ENCODE measurements at places on chromosomes 5 and 9.

DNA sequence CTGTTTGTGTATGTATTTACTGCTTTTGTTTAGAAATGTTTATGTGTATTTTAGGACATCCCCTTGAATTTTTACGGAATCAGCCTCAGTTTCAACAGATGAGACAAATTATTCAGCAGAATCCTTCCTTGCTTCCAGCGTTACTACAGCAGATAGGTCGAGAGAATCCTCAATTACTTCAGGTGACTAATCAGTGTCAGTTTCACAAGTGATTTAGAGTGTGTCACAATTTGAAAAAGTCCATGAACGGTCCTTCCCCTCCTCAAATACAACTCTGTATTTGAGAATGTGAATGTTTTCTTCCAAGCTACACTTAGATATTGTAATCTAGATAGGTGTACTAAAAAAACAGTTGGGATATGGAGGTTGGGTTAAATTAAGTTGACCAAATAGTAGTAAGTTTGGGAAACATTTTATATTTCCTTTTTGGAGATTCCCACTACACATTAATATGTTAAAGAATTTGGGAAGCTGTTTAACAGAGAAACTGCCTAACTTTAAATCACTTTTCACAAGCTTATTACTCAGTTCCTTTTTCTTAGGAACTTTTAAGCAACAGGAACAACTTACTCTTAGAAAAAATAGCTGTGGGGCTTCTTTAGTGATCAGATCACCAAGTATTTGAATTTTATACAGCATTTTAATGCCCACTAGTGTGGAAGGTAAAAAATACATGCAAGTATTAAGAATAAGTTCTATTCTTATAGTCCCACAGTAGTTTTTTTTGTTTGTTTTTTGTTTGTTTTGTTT, 40.9 kb downstream of the RAD23B start:
- DNase-seq: no peak

DNA sequence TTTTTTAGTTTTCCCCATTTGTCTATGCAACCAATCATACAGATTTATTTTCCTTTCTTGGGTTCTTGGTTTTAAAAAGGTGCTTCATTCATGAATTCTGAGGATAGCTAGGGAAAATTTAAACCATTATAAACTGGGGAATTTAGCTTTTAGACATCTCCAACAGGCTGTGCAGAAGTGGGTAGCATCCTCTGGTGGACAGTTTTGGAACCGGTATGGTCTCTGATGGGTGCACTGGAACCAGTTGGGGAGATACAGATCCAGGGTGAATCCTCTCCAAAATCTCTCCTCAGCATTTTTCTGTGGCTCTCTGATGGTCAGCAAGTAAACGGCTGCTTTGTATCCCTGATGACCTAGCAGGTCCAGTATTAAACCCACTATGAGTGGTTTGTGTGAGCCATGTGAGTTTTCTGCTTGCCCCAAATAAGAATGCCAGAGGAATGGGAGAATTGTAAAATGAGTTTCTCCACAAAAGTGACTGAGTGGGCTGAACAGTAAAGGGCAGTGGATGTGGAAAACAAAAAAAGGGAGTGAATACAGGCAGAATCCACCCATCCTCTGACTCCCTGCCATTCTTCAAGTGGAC, 9.1 kb upstream of the DNAJC25 start:
- no peak for DNase-seq

- no peak for DNase-seq
Measured at GRCh38 chr5:181164076-181164952, 16.9 kb downstream of the OR2V2 start.

- no peak for DNase-seq
Measured at GRCh38 chr9:76401580-76402354, 7.5 kb upstream of the RFK start.

DNA sequence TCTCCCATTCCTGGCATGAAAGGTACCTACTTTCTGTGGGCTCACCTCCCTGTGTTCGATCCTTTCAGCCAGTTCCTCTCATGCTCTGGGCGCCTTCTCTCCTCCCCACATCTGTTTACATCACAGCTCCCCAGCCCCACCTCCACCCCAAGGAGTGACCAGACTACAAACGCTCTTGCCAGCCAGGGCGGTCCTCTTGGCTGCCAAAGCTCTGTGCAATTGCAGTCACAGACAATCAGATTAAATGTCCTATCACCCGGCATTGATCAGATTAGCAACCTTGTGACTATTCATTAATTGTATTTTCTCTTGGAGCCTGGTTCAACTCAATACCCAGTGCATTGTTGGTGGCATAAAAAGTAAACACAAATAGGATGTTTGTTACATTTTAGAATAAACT, 211.2 kb upstream of the TBCA start:
- DNase-seq: no peak

GRCh38 chr5:67814569-67815311, 400.8 kb upstream of the PIK3R1 start:
- no peak for DNase-seq

DNA sequence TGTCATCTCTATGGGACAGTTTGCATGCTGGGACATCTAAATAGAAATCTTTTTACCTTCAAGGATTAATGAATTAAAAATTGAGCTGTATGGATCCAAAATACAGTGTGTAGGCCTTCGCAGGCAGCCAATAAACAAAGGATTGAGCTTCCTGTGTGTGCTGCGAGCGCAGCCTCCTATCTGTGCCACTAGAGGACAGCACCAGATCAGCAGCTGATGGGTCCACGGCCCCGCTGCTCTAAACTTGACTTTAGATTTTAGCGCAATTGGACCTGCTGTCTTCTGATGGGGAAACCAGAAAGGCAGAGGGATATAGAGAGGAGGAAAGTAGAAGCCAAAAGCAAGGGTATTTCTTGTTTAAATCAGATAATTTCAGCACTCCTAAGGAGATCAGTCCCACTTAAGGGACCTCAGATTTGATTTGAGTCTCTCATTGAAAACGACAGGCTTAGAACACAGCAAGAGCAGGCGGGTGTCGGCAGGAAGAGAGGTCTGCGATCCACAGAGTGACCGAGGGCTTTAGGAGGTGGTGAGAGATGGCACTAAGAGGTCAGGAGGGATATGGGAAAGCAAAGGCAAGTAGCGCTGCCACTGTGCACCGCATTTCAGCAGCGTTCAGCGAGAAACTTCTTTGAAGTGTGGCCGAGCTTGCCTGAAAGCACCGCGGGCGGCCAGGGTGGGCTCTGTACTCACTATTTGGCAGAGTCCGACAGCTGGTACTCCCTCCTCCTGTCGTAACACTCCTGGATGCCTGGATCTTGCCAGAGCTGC, 214.3 kb downstream of the GNA14 start:
- peak; percentile 44 for DNase-seq

DNA sequence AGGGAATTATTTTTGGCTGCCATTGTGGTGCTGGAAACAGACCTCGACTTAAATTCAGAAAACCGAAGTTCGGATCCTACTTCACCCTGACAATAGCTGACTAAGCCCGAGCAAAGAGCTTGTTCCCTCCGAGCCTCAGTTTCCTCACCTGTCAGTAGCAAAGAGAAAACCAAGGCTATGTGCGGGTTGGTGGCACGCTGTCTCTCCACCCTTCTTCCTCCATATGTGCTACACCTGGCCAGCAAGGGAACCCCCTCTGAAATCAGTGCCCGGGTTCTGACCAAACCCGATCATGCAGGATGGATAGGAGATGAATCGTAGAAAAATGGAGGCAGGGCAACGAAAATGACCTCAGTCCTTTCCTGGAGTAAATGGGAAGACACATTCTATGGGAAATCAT, 16.7 kb upstream of the MSX2 start:
- DNase-seq: no peak

- DNase-seq: no peak
Measured at GRCh38 chr9:38652044-38652443, 31.6 kb upstream of the ANKRD18A start.

DNA sequence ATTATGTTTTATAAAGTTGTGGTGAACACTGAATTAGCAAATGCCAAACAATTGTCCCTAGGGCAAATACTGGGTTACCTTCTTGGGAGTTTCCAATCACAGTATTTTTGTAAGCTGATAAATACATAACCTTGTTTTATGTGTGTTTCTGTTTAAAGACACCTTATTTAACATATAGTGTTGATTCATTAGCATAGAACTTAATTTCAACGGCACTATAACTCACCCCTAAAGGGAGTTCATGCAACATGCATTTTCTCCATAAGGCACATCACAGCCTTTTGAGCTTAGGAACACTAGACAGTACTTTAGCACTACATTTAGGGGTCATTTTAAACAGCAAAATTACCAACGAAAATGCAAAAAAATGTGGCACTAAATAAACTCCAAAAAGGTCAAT, 74.2 kb upstream of the TYRP1 start:
- DNase-seq: no peak

GRCh38 chr9:81629440-81629839, 59.9 kb downstream of the TLE1 start:
- DNase-seq: no peak

DNA sequence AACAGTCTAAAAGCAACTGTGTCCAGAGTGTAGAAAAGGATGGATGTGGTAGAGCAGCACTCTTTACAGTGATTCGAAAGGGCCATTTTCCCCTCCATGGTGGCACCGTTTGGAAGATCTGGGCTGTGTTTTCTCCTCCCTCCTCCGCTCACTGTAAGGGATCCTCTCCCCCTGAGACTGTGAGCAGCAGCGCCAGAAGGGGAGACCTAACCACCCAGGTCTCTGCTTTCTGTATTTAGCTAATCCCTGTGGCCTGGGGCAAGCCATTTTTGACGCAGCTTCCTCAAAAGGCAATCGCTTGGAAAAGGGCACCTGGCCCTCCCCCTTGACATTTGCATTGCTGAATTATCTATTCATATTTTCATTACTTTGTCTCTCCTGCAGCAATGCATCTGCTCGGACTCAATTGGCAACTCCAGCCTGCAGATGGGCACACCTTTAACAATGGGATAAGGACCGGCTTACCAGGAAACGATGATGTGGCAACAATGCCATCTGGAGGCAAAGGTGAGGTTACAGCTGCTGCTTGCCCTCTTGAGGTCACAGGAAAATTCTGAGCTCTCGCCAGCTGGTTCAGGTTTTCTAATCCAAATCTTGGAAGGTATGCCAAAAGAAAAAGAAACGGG, 244.3 kb upstream of the WWC1 start:
- no peak for DNase-seq

- DNase-seq: no peak
Measured at GRCh38 chr5:153352685-153353219, 137.7 kb upstream of the GRIA1 start.

DNA sequence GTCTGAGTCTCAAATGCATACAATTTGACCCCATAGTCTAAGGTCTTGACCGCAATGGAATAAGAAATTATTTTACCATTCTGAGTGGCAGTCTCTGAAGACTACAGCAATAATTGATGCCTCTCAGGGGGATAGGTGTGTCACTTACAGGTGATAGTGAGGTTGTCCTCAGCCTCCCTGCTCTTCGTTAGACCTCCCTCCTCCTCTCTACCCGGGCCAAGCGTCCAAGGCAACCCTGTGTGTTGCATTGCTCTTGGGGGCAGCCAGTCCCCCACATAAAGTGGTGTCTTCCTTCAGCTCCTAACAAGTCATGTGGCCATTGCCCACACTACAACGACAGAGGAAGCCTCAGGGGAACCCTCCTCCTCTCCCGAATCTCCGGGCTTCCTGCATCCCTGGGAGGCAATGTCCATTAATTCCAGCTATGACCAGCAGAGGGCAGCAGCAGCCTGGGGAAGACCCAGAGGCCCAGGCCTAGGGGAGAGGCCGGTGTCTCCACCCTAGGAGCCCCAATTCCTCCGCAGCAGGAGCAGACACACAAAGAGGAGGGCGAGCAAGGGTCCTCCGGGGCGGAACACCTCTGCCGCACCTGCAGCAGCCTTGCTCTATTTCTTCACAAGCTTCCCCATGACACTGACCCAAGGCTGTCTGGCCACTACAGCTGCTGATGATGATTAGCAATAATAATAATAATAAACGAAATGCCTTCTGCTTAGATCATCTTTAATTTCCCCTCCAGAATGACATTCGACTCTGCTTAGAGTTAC, 134.8 kb downstream of the KCNIP1 start:
- DNase-seq: no peak

GRCh38 chr9:97561501-97561900, 60.0 kb downstream of the TMOD1 start:
- no peak for DNase-seq

DNA sequence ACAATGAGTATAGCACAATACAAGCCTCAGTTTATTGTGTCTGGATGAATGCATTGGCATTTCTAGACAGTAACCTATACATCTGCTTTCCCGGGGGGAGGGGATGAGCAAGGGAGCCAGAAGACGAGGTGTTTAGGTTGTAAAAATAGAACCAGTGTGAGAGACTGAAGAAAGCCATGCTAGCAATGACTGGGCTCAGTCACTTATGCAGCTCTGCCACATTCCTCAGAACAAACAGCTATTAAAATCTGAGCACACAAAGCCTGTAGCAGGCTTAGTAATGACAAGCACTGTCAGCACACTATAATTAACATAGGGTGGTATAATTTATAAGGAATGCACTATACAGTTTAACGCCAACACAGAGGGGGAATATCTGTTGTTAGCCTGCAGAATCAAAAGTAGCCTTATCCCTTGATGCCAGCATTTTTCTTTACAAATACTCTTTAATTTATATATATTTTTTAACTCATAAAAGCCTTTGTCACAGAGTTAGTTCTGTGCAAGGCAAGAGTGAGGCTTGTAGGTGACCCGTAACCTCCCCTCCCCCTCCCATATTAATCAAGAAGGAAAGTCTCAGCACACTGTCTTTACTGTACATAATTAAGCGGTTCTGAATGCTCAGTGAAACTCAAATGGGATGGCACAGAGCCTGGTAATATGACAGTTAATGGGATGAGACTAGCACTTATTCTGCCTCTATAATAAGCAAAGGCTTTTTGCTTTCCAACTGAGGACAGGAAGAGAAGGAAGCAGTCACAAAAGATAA, 295.4 kb downstream of the CSNK1G3 start:
- DNase-seq: peak; percentile 73

GRCh38 chr9:126261584-126262356, 64.9 kb upstream of the MVB12B start:
- no peak for DNase-seq

DNA sequence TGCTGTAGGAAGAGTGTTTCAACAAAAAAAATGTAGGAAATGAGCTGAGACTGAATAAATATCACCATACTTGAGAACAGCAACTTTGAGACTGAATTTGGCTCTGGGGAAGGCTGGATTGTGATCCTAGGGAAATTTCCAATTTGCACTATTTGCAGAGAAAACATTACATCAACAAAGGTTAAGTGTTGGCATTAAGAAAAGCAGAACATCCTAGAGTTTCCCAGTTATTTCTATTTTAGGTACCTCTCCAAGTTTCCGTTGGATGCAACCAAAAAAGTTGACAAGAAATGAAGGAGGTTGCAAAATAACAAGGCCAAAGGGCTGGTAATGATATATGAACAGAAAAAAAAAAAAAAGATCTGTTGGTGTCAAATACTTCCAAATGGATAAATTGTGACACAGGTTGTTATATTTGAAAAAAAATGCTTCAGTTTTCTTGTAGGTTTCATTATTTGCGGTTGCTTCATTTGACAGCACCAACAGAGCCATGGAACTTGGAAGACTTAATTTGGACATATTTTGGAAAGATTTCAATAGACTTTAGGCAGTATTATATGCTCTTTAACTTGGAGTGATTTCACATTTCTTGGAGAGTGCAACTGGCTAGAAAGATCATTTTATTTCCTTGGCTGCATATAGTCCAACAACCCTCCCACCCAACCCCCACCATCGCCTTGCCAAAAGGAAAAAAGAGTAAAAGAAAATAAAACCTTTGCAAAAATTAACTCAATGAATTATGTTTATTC, 230.8 kb downstream of the ZNF608 start:
- no peak for DNase-seq

- no peak for DNase-seq
Measured at GRCh38 chr5:6649186-6649585, 15.9 kb downstream of the SRD5A1 start.

- no peak for DNase-seq
Measured at GRCh38 chr5:3590967-3591900, 4.4 kb upstream of the IRX1 start.
